ENCODE measurements at places on chromosomes 3 and 15.

DNA sequence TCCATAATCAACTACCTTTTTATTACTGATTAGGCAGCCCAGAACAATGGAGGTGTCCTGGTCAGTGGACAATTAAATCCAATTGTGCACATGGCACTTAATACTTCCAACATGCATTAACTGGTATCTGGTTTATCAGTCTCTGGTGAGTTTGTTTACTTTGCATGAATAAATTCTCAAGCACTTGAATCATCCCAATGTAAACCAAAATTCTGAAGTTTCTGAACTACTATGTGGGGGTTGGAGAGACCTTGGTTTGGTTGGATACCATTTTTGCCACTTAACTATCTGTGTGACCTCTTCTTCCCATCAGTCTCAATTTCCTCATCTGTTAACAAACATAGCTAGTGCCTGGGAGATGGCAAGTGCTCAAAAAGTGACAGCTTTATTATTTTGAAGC is 70.5 kb upstream of the MAP4 start:
- DNase-seq, result no peak

- DNase-seq, result no peak
These were observed 862.5 kb downstream of the CADM2 start for GRCh38 chr3:85821130-85821756.

- DNase-seq, result no peak
These were observed 21.7 kb downstream of the RPLP1 start for GRCh38 chr15:69474291-69474690.

GRCh38 chr15:71256934-71257664 is 141.8 kb downstream of the THSD4 start:
- no peak for DNase-seq

- no peak for DNase-seq
These were observed 20.3 kb downstream of the BBS4 start for GRCh38 chr15:72706266-72706665.

DNA sequence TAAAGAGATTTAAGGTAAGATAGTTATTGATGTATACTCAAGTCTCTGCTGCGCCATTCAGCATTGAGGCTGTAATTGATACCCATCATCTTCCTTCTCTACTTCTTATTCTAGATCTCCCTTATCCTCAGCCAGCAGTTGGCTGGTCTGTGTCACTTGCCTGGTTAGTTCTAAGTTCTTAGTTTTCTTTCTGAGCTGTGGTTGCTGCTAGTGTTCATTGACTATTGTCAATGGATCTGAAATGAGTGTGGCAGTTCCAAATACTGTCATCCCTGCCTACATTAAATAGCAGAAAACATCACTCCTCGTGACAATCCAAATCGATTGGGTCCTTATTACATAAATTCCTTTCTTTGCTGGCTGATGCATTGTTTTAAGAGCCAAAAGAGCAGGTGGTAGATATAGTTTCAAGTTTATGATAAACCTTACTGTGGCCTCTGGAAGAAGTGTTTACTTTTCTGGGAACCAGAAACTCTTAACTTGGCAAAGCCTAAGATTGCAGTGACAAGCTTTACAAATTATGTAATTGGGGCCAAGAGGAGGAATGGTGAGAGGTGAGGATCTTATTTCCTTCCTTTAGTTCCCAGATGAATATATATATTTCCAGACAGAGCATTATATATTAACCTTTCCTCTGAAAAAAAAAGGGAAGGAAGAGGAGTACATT is 168.0 kb downstream of the GMNC start:
- DNase-seq, result no peak

DNA sequence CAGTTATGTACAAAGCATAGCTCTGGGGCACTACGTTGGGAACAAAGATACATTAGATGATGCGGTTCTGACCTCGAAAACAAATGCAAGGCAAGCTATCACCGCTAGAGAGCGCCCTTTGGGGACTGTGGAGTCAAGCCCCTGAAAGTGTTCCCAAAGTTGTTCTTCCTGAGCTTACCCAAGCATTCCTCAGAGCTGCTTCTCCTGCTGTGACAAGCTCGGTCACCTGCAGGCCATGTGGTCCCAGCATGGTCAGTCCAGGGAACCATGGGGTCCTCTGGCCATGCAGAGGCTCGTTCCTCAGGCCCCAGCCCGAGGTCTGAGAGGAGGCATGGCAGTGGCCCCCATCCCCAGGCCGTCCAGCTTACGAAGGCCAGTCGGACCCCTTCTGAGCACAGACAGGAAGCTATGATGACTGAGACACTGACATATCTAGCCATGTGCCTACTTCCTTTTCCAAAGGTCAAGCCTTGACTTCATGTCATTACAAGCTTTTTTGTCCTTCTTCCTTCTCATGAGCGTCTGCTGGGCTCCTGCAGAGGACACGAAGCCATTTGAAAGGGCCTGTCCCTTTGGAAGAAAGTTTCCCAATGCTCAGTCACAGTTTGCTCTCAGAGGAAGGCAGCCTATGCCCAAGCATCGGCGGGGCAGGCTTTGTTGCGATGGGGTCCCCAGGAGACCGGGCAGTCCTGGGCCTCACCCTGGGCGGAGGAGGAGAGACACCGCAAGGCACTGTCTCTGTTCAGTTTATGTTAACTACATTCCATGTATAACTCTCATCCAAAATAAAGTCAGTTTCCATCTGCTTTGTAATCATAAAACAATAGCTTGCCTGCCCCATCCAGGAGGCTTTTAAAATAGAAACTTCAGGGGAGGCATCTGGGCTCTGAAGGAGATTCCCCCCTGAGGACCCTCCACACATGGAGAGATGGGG is 79.3 kb downstream of the ATP10A start:
- DNase-seq, result peak; percentile 27

GRCh38 chr3:177474652-177475355 is 277.5 kb upstream of the TBL1XR1 start:
- no peak for DNase-seq

GRCh38 chr3:66606868-66607267 is 106.0 kb upstream of the LRIG1 start:
- no peak for DNase-seq

DNA sequence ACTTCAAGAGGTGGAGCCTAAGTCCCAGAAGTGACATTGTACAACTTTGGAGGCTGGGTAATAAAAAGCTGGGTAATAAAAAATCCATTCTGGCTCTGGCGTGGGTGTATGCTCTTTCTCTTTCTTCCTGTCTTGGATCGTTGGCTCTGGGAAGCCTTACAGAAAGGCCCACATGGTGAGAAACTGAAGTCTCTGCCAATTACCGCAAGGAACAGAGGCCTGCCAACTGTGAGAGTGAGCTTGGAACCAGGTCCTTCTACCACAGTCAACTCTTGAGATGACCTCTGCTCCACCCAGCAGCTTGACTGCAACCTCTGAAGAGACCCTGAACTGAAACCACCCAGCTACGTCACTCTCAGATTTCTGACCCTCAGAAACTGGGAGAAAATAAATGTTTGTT is 51.0 kb downstream of the NR2F2 start:
- no peak for DNase-seq

GRCh38 chr15:75945953-75946352 is 42.3 kb downstream of the FBXO22 start:
- DNase-seq, result no peak

DNA sequence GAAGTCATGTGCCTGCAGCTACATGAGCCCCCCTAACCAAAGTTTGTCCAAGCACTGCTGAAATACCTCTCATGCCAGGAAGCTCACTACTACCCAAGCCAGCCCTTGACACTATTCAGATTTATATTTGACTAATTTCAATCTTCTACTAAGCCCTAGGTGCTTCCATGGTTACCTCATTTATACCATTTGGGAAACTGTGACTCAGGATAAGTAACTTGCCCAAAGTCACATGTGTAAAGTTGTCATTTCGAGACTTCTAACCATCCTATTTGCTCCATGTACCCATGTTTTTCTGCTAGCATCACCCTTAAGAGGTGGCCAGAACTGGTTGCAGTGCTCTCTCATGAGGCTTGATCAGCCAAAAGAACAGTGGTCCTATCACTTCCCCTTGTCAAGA is 20.7 kb upstream of the TIMP4 start:
- no peak for DNase-seq

- no peak for DNase-seq
These were observed 115.7 kb upstream of the CHRM5 start for GRCh38 chr15:33852570-33852969.

DNA sequence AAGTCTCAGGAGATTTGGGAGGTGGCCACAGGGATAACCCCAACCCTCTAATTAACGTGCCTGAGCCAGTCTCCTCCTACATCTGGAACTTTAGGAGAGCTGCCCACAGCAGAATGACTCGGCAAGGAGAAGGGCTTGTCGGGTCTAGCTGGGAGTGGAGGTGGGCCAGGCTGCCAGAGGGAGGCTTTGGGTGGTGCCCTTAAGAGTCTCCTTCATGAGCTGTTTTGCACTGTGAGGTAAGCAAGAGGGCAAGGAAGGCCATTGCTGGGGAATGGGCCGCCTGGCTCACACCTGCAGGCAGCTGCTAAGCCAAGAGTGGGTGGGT is 3.6 kb upstream of the TNK2 start:
- DNase-seq, result no peak

DNA sequence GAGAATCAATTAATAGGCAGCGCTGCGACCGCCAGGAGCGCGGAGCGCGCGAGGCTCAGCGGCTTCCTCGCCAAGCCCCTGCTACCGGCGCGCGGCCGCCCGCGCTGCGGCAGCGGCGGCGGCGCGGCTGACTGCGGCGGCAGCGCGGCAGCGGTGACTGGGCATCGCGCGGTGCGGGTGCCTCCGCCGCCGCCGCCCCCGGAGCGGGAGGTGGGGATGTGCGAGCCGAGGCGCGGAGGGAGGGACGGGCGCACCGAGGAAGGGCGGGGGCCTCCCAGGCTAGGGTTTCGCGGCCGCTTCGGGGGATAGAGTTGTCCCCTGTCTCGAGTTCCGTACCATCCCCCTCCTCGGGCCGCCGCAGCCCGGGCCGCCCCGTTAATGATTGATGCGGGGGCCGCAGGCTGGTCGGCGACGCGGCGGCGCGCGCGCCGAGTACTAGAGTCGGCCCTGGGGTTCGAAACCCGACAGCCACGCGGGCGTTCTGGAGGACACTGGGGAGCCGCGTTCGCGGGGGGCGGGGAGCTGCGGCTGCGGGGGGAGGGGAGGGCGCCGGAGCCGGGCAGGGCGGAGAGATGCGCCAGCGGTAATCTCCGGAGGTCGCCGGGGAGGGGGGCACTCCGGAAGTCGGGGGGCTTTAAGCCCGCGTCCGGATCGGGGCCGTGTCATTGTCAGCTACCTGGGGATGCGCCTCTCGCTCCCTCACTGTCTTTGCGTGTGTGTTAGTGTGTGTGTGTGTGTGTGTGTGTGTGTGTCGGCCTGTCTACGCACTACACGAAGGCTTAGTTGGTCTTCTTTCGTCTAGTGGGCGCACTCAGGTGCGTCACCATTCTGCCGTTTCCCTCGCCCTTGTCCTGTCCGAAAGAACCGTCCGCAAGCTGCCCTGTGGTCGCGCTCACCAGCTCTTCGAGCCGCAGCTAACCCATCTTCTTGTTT is at the start of gene PAQR9:
TSS of gene PAQR9 (minus strand) at position 159 of the 933 bp plus-strand sequence. CDS start 338 bp downstream, outside the sequence.
- DNase-seq, result no peak

- no peak for DNase-seq
These were observed 40.5 kb downstream of the TRAT1 start for GRCh38 chr3:108862865-108863798.

DNA sequence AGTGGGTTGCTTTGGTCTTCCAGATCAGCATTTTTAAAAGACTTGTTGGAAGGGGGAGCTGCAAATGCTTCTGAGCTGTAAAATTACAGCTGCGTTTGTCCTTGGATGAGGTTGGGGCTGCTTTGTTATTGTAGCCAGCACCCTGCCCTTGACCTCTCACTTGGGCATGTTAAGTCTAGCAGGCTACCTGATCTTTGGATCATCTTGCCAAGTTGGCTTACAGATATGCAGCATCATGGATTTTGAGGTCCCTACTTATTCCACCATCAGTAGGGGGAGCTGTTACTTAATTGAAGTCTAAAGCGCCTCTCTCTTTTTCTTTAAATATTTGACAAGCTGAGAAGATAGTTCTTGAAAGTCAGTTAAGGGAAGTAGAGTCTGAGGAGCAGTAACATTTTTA is 793.0 kb downstream of the MCTP2 start:
- no peak for DNase-seq

- no peak for DNase-seq
These were observed 19.4 kb upstream of the PLXNA1 start for GRCh38 chr3:126963261-126964190.

DNA sequence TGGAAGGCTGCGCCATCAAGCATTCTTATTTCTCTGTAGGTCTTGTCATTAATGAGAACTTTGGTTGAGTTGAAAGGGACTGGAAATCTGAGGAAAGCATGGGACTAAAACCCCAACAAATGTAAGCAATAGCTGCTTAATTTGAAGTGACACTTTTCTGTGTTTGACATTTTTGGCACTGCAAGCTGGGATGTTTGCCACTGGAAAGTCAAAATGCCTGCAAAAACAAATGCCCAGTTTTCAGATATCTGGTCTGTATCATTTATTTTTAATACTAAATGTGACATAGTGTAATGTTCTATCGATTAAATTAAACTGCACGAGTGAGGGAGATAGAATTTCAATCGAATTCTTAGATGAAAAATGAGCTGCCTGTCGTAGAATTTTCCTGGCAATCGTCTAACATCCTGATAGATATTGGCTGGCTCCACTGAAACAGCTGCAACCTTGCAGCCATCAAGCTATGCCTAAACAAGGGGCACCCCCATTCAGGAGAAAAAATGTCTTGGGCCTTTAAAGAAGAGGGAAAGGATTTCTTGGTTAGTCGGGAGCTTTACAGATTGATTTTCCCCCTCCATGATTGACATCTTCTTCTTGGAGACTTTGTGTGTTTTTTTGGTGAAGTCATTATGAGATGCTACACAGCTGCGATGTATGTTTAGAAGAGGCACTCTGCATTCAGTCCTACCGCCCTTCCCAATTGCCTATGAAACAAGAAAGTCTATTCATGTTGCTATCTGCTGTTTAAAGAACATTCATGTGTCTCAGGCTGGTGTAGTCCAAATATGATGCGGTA is 316.7 kb upstream of the TBL1XR1 start:
- no peak for DNase-seq

- no peak for DNase-seq
These were observed 329.1 kb downstream of the VPS13C start for GRCh38 chr15:61731099-61731498.

DNA sequence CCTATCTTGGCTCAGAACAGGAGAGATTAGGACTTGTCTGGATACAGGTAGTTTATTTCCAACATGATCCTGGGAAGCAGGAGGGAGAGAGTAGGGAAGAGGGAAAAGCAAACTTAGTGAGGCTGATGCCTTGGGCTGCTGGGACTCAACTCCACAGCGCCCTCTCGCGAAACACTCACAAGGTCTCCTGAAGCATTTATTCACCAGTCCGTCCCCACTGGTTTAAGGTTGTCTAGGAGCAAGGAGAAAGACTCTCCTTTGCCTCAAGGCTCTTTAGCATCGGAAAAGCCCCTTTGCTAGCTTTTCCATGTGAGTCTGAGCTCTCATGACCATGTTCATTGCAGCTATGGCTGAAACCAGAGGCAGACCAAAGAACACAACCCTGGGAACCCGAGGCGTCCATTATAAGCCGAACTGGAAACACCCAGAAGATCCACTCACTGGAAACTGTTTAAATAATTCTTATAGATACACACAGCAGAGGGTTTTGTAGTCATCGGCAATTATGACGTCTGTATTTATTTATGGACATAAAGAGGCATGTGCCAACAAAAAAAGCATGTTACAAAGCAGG is 244.5 kb downstream of the CD47 start:
- DNase-seq, result no peak

- DNase-seq, result no peak
These were observed 193.1 kb upstream of the LRRFIP2 start for GRCh38 chr3:37367436-37367835.
